Neural progenitor cell (in vitro differentiated cells): ENCODE measurements at places on chromosomes 1 and 21.

- peaks cover 100% of the 10 kb centered on the region for H3K27me3 ChIP-seq
- peaks cover 49% of the 10 kb centered on the region for H3K4me1 ChIP-seq
- H3K36me3 ChIP-seq: no peaks in the 10 kb centered on the region
Observed at GRCh38 chr1:46485564-46486431, 3.8 kb upstream of the DMBX1 start.

GRCh38 chr1:102181341-102181740 is 184.6 kb upstream of the OLFM3 start:
- H3K27me3 ChIP-seq: no peaks in the 10 kb centered on the region
- no peak overlapping the region for H3K4me3 ChIP-seq
- no peak overlapping the region for H3K27ac ChIP-seq
- H3K4me1 ChIP-seq: no peaks in the 10 kb centered on the region
- H3K36me3 ChIP-seq: no peaks in the 10 kb centered on the region

GRCh38 chr1:117567976-117568375 is 37.9 kb upstream of the TENT5C start:
- no peak for DNase-seq
- H3K4me1 ChIP-seq: peaks cover 10% of the 10 kb centered on the region
- no peak overlapping the region for H3K4me3 ChIP-seq
- H3K27me3 ChIP-seq: no peaks in the 10 kb centered on the region
- no peaks in the 10 kb centered on the region for H3K36me3 ChIP-seq
- H3K27ac ChIP-seq: no peak overlapping the region

DNA sequence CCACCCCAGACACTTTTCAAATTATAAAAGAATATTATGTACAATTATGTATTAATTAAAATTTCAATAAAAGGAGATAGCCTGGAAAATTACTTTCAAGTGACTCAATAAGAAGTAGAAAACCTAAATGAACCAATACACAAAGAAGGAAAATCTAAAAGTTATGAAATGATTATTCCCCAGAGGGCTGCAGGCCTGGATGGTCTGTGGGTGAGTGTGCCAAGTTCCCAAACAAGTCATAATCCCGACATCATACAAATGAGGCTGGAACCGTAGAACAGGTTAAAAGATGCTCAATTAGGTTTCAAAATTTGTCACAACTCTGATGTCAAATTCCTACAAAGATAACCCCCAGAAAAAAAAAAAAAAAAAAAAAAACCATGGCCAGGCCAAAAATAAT is 12.7 kb downstream of the SPATC1L start:
- H3K4me3 ChIP-seq: no peak overlapping the region
- no peak for DNase-seq
- H3K4me1 ChIP-seq: no peaks in the 10 kb centered on the region
- no peaks in the 10 kb centered on the region for H3K27me3 ChIP-seq
- H3K36me3 ChIP-seq: no peaks in the 10 kb centered on the region

- no peaks in the 10 kb centered on the region for H3K4me1 ChIP-seq
- no peak overlapping the region for H3K4me3 ChIP-seq
- H3K27ac ChIP-seq: no peak overlapping the region
- no peaks in the 10 kb centered on the region for H3K36me3 ChIP-seq
- no peak for DNase-seq
- H3K27me3 ChIP-seq: no peaks in the 10 kb centered on the region
Observed at GRCh38 chr1:198205016-198205684, 48.4 kb downstream of the NEK7 start.

GRCh38 chr1:210369425-210369824 is 40.7 kb downstream of the HHAT start:
- H3K4me3 ChIP-seq: no peak overlapping the region
- peak; percentile 54 for DNase-seq
- H3K4me1 ChIP-seq: peaks cover 29% of the 10 kb centered on the region
- no peaks in the 10 kb centered on the region for H3K36me3 ChIP-seq
- H3K27me3 ChIP-seq: no peaks in the 10 kb centered on the region
- no peak overlapping the region for H3K27ac ChIP-seq

GRCh38 chr21:35450830-35451229 is 401.7 kb upstream of the RUNX1 start:
- DNase-seq: no peak
- no peaks in the 10 kb centered on the region for H3K36me3 ChIP-seq
- no peak overlapping the region for H3K4me3 ChIP-seq
- no peaks in the 10 kb centered on the region for H3K4me1 ChIP-seq
- H3K27me3 ChIP-seq: no peaks in the 10 kb centered on the region

GRCh38 chr1:14800500-14801076 is 202.1 kb downstream of the KAZN start:
- no peaks in the 10 kb centered on the region for H3K36me3 ChIP-seq
- no peak overlapping the region for H3K4me3 ChIP-seq
- H3K4me1 ChIP-seq: no peaks in the 10 kb centered on the region

DNA sequence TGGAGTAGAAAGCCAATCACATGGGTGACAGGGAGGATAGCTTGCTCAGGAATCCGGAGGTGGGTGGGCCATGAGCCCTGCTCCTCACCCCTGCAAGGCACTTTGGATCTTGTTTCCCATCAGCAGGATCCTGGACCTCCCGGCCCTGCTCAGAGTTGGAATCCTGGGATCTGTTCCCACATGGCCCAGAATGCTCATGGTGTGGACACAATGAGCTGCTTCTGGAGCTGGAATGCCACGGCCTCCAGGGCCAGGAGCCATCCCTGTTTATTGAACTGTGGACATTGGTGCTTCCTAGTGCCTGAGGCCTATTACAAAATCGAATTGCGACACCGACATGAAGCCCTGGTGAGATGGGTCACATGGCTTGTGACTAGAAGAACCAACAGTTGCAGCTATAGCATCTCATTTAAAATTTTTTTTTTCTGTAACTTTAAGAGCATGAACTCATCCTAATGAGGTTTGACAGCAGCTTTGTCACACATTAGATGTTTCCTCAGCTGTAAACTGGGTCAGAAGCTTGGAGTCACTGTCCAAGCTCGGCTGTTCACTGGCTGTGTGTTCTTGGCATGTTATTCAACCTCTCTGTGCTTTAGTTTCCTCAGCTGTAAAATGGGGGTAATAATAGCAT is 40.4 kb upstream of the GOLT1A start:
- H3K36me3 ChIP-seq: no peaks in the 10 kb centered on the region
- H3K4me1 ChIP-seq: peaks cover 33% of the 10 kb centered on the region
- H3K27ac ChIP-seq: no peak overlapping the region
- no peaks in the 10 kb centered on the region for H3K27me3 ChIP-seq
- DNase-seq: peak; percentile 51

DNA sequence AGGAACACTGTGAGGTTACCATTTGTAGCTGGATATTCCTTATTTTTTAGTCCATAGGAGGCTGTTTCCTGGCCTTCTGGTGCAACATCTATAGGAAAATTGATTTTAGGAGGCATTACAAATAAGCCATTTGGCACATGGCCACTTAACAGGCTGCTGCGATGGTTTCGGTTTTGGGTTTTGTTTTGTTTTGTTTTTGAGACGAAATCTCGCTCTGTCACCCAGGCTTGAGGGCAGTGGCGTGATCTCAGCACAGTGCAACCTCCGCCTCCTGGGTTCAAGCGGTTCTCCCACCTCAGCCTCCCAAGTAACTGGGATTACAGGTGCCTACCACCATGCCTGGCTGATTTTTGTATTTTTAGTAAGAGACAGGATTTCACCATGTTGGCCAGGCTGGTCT is 20.1 kb upstream of the LRRC8D start:
- no peaks in the 10 kb centered on the region for H3K36me3 ChIP-seq
- H3K27ac ChIP-seq: no peak overlapping the region
- no peak overlapping the region for H3K4me3 ChIP-seq

GRCh38 chr1:75969550-75969949 is 37.3 kb upstream of the ASB17 start:
- no peak overlapping the region for H3K4me3 ChIP-seq
- no peaks in the 10 kb centered on the region for H3K36me3 ChIP-seq

GRCh38 chr1:18928985-18929384 is 26.6 kb upstream of the ALDH4A1 start:
- H3K27ac ChIP-seq: no peak overlapping the region
- H3K4me3 ChIP-seq: no peak overlapping the region
- no peak for DNase-seq

- no peak for DNase-seq
- no peak overlapping the region for H3K4me3 ChIP-seq
- H3K36me3 ChIP-seq: no peaks in the 10 kb centered on the region
Observed at GRCh38 chr1:180953291-180954004, 40.8 kb downstream of the KIAA1614 start.

GRCh38 chr1:99369154-99369553 is 104.9 kb downstream of the PLPPR4 start:
- H3K4me1 ChIP-seq: no peaks in the 10 kb centered on the region
- no peak overlapping the region for H3K4me3 ChIP-seq
- H3K36me3 ChIP-seq: no peaks in the 10 kb centered on the region
- no peaks in the 10 kb centered on the region for H3K27me3 ChIP-seq
- DNase-seq: no peak

DNA sequence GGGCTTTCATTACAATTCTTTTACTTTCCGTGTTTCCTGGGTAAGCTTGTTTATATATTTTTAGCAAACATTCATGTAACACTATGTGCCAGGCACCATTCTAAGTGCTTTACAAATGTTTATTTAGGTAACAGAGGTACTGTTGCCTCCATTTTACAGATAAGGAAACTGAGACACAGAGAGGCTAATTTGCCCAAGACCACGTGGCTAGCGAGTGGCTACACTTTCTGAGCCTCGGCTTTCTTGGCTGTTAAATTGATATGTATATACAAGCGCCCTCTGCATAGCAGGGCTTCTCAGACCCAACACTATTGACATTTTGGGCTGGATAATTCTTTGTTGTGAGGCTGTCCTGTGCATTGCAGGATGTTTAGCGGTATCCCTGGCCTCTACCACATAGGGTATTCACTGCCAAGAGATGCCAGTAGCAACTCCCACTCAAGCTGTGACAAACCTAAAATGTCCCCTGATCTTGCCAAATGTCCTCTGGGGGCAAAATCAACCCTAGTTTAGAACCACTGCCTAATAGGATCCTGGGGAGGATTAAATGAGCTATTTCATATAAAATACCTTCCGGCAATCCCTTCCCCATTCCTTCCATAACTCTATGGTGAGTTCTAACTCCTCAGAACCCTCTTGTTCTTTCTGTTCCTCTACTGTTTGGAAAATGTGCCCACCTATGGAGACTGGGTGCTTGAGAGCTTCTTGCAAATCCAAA is 17.2 kb upstream of the ID3 start:
- DNase-seq: no peak
- no peaks in the 10 kb centered on the region for H3K36me3 ChIP-seq
- no peaks in the 10 kb centered on the region for H3K27me3 ChIP-seq
